Left lung (tissue), 14 donors: ENCODE measurements at places on chromosomes 7 and 10.

DNA sequence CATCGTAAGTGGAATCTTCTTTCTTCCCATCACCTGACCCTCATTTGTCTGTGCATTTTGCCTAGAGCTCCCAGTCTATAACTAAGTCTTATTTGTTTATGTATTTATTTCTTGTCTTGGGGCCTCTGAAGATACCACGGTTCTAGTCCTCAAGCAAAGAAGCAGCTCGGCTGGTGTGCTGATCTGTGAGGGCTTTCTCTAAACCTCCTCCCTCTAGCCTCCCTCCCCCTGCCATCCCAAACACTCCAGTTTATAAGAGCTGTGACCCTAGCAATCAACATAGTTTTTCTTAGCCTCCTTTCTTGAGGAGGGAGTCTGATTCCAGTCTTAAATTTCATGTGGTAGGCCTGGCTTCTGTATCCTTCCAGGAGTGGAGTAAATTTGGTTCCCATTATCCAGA, 15.7 kb upstream of the NDUFA5 start:
- no peak overlapping the region for H3K27ac ChIP-seq
- no peak overlapping the region for H3K4me3 ChIP-seq
- no peak for DNase-seq
- no peaks in the 10 kb centered on the region for H3K27me3 ChIP-seq
- H3K36me3 ChIP-seq: no peaks in the 10 kb centered on the region
- H3K4me1 ChIP-seq: no peaks in the 10 kb centered on the region

- DNase-seq: no peak
- no peaks in the 10 kb centered on the region for H3K27me3 ChIP-seq
- no peak overlapping the region for H3K27ac ChIP-seq
- H3K36me3 ChIP-seq: no peaks in the 10 kb centered on the region
- H3K4me3 ChIP-seq: no peak overlapping the region
Observed at GRCh38 chr7:26646336-26647048, 217.9 kb downstream of the SKAP2 start.

GRCh38 chr10:137031-137430, 1.8 kb downstream of the ZMYND11 start:
- peaks cover 29% of the 10 kb centered on the region for H3K27me3 ChIP-seq
- H3K4me3 ChIP-seq: peak overlapping the region; percentile 64
- H3K4me1 ChIP-seq: peaks cover 10% of the 10 kb centered on the region
- H3K27ac ChIP-seq: no peak overlapping the region

- H3K4me3 ChIP-seq: no peak overlapping the region
- H3K36me3 ChIP-seq: no peaks in the 10 kb centered on the region
- H3K4me1 ChIP-seq: no peaks in the 10 kb centered on the region
- no peak overlapping the region for H3K27ac ChIP-seq
Observed at GRCh38 chr10:81479316-81479715, 395.7 kb upstream of the NRG3 start.

DNA sequence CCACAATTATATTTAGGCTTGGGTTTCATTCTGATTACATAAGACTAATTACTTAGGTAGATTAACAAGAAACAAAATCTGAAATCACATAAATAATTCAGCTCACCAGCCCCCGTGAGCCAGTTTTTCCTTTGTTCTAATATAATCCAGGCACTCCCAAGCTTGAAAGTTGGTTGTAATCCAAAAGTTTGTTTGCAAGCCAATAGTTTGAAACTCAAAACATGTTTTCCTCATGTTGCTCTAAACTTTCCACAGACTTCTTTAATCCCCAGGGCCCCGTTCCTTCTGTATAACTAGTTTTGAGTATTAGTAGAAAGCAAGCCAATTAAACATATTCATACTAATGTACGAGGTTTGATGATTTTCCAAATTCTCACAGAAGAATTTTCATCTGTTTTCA, 56.1 kb downstream of the SP8 start:
- no peak overlapping the region for H3K4me3 ChIP-seq
- H3K4me1 ChIP-seq: no peaks in the 10 kb centered on the region
- no peaks in the 10 kb centered on the region for H3K36me3 ChIP-seq
- H3K27ac ChIP-seq: no peak overlapping the region
- DNase-seq: no peak
- no peaks in the 10 kb centered on the region for H3K27me3 ChIP-seq

DNA sequence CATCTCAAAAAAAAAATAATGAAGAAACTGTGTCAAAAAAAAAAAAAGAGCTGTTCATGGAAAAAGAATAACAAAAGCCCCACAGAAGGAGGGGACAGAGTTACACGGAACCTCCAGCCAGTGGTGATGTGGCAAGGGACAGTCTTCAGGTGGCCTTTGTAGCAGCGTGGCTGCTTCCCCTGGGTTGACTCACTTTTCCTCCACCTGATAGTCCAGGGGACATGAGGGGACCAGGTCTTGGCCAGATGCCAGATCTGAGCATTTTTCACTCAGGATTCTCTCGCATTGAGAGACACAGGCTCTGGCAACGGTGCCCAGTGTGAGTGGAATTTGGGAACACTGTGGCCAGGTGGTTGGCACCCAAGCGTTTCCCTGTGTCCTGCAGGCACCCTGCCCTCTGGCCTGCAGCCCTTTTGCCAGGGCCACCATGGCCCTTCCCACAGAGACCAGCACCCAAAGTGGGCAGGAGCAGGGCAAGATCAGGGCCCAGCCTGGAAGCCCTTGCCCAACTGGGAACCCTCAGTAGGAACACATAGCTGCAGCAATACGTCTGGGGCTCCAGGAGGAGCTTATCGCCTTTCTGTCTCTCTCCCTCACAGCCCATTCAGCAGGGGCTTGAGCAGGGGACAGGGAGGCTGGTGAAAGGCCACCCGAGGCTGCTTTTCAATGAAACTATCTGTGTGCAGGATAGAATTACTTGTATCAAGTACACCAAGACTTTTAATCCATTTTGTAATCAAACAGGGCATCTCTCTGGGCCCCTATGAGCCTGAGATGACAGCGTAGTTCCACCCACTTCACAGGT, 159.1 kb downstream of the UBE2H start:
- H3K4me3 ChIP-seq: no peak overlapping the region
- H3K27ac ChIP-seq: no peak overlapping the region
- DNase-seq: no peak
- peaks cover 39% of the 10 kb centered on the region for H3K27me3 ChIP-seq
- no peaks in the 10 kb centered on the region for H3K36me3 ChIP-seq

- DNase-seq: no peak
- no peak overlapping the region for H3K27ac ChIP-seq
- no peaks in the 10 kb centered on the region for H3K27me3 ChIP-seq
- H3K4me1 ChIP-seq: no peaks in the 10 kb centered on the region
Observed at GRCh38 chr10:127474501-127474900, 74.6 kb upstream of the NPS start.

DNA sequence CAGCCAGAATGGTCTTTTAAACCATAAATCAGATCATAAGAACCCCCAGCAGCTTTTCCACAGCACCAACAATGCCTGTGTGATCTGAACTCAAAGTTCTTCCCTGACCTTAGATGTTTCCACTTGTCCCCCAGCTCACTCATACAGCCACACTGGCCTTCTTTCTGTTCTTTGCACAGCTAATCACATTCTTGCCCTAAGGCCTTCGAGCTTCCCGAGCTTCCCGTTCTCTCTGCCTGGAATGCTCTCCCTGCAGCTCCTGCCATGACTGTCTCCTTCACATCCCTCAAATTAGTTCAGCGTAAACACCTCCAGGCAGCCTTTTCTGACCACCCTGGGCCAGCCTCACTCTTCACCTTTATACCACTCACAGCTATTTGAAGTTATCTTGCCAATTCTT, 166.8 kb upstream of the NFE2L3 start:
- no peaks in the 10 kb centered on the region for H3K27me3 ChIP-seq
- DNase-seq: no peak
- no peak overlapping the region for H3K27ac ChIP-seq

DNA sequence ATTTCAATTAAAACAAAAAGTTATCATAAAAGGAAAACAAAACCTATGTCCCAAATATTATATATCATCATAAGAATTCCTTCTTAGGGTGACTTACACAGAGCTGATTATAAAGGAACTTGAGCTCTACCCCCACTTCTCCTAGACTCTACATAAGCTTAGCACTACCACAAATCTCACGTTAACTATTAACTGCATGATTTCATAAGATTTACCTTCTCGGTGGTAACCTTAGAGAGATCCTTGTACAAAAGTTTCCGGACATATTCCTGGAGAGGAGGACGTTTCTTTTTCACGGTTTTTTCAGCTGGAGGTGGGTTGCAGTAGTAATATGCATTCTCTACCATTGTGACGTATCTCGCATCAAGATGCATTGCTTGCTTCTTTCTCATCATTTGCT, 83.7 kb downstream of the UPF2 start:
- no peaks in the 10 kb centered on the region for H3K27me3 ChIP-seq
- H3K4me3 ChIP-seq: no peak overlapping the region
- DNase-seq: no peak
- no peaks in the 10 kb centered on the region for H3K4me1 ChIP-seq
- H3K27ac ChIP-seq: no peak overlapping the region

DNA sequence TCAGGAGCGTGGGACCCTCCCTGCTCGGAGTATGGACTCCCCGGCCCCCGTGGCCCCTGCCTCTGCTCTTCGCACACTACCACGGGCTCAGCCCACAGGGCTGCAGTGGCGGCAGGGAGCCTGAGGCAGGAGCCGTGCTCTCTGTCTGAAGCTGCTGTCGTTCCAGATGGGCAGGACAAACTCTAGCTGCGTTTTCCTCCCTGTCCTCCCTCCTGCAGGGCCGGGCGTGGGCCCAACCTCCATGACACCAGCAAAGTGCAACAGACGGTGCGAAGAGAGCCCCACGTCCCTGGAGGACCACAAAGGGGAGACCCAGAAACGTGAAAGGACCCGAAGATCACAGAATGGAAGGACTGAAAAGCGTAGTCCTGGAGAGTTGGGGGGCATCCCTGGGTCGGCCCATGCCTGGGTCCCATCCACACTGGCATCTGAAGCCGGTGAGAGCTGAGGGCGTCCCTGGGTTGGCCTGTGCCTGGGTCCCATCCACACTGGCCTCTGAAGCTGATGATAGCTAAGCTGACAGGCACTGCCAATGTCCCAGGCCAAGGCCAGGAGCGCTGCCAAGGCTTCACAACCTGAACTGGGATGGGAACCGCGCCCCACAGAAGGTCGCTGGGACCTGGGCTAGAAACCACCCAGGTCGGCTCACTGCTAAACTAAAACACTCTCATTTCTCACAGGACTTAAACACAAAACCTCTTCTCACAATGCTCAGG, 267.0 kb downstream of the MAD1L1 start:
- H3K27me3 ChIP-seq: no peaks in the 10 kb centered on the region
- no peak overlapping the region for H3K27ac ChIP-seq
- H3K36me3 ChIP-seq: no peaks in the 10 kb centered on the region
- H3K4me3 ChIP-seq: no peak overlapping the region

- H3K27ac ChIP-seq: peak within 1 kb of the TSS; percentile 100
- H3K4me1 ChIP-seq: peaks cover 57% of the 10 kb centered on the region
- peak within 1 kb of the TSS; percentile 99 for H3K4me3 ChIP-seq
- DNase-seq: no peak
Observed at GRCh38 chr7:74657692-74658177, at the start of gene GTF2I. Gene GTF2I (plus strand): TSS chr7:74657718. CDS start chr7:74689129, 31,411 bp downstream.

DNA sequence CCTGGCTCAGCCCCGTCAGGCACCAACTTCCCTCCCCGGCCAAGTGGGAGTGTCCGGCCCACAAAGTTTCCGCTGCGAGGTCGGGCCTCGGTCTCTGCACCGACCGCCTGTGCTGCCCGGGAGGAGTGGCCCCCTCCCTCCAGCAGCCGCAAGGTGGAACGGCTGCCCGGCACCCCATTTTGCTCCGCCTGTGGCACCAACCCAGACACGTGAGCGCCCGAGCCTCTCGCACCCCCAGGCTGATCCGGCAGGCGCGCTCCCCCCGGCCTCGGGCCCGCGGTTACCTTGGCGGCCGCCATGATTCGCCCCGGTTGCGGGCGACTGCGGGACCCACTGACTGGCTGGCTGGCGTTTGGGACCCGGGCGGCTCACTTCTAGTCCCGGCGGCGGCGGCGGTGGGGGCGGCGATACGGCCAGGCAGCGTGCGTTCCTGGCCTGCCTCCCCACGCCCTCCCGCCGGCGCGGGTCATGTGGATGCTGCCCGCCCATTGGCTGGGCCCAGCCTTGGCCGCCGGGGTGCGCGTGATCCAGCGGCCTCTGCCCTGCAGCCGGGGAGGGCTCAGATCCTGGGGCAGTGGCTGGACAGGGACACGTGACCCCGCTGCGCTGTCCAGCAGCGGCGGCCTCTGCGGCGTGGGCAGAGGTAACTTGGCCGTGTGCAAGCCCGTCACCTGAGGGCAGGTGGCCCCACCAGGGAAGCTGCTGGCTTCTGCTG, at the start of gene SLC25A13:
SLC25A13 (minus strand) TSS at position 441 of the 715 bp plus-strand sequence; CDS start at position 299, 142 bp downstream.
- H3K36me3 ChIP-seq: no peaks in the 10 kb centered on the region
- H3K27ac ChIP-seq: peak within 1 kb of the TSS; percentile 99
- no peaks in the 10 kb centered on the region for H3K27me3 ChIP-seq
- DNase-seq: peak; percentile 99
- peak within 1 kb of the TSS; percentile 99 for H3K4me3 ChIP-seq
- peaks cover 45% of the 10 kb centered on the region for H3K4me1 ChIP-seq
